ENCODE measurements at places on chromosomes 2 and 18. TPM values are rescaled to one million over a fixed set of nuclear protein-coding genes. Genes with fewer than 3 reads are reported as not detected.

Gene AQP12B
- total RNA-seq: not detected

Gene GPBAR1
- total RNA-seq: 0.07 TPM

Gene CTLA4
- total RNA-seq: not detected

Gene RSAD2
- 0.66 TPM for total RNA-seq

Gene ADCY3
- total RNA-seq: 35.0 TPM

Gene FABP1
- not detected for total RNA-seq

Gene SKOR2
- not detected for total RNA-seq

Gene DAPL1
- total RNA-seq: not detected

Gene GALR1
- not detected for total RNA-seq

Gene EGR4
- total RNA-seq: not detected

Gene CPO
- not detected for total RNA-seq

Gene RAX
- total RNA-seq: not detected

- DNase-seq: no peak
These were observed 174.4 kb upstream of the FBXO11 start for GRCh38 chr2:48080534-48081316.

DNA sequence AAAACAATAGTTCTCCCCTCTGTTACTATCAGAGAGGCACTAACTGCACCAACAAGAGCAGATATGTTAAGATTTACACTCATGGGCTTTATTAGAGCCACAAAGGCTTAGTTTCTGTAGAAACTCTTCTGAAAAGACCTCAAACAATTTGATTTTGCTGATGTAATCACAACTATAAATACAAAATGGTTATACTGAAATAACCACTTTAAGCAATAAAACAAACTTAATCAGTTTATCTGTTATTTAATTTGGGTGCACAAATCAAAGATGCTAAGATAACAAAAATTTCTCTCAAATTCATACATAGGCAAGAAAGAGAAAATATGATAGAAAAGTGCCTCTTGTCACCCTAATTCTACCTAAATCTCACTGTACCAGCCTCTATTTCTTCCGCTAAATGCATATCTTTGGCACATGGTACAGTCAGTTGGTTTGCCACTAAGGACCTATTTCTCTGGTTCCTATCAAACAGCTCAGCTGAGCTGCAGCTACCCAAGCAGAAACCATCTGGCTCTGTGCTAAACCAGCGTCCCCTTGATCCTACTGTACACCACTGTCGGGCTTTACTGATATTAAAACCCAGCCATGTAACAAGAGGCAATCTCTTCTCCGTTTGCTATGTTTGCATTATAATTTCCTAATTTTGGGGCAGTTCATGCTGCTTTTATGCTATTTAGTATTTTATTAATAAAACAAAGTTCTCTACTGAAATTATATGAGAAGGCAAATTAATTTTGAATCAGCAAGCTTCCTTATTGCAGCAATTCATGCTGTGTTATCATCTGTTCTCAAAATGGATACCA, 60.1 kb downstream of the CWC22 start:
- DNase-seq: no peak

DNA sequence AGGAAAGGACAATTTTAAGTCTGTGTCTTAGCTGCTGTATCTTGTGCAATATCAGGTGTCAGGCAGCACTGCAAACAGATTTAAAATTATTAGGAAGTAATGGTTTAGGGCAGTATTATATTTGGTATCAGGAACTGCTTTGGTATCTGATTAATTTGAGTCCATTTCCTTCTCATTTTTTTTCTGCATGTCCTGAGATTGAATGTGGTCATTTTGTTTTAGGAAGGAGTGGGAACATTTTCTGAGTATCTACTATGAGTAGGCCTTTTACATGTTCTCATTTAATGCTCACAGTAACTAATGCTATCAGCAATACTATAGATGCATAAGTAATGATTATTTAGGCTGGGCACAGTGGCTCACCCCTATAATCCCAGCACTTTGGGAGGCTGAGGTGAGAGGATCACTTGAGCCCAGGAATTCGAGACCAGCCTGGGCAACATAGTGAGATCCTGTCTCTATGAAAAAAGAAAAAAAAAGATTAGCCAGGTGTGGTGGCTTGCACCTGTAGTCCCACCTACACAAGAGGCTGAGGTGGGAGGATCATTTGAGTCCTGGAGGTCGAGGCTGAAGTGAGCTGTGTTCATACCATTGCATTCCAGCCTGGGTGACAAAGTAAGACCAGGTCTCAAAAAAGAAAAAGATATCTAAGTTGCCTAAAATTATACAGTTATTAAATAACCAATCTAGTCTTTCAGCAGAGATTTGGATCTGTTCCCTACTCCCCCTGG, 4.7 kb downstream of the FMNL2 start:
- no peak for DNase-seq

- DNase-seq: no peak
These were observed 343.1 kb downstream of the CBLN2 start for GRCh38 chr18:72201032-72201431.

DNA sequence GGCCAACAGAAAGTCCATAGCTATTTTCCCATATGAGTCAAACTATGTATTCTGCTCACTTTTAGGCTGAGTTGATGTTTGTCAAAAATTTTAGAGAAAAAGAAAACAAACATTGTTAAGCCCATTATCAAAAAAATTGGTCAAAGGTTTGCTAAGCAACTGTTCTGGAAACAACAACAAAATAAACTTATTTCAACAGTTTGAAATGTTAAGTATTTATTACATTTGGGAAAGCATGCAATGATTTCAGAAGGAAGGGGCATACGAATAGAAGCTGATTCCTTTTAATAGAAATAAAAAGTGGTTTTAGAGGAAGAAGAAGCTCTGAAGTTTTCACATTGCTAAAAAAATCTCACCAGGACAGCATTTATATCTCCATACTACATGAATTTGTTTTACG, 1837.5 kb upstream of the CELF4 start:
- no peak for DNase-seq

DNA sequence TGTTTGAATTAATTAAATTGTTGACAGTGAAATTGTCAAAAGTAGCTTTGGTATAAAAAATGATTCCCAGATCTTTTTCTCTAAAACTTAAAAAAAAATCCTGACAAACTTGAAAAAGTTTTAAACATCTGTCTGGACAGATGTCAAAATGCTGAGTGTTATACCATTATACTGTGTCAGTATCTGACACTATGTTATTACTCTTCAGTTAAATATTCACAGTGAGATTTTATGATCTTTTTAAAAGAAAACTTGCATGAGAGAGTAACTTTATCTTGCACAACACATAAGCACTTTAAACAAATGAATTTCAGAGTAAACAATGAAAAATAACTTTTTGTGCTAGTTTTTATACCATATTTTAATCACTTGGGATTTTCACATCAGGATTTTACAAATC, 167.4 kb downstream of the MEIS1 start:
- DNase-seq: no peak

DNA sequence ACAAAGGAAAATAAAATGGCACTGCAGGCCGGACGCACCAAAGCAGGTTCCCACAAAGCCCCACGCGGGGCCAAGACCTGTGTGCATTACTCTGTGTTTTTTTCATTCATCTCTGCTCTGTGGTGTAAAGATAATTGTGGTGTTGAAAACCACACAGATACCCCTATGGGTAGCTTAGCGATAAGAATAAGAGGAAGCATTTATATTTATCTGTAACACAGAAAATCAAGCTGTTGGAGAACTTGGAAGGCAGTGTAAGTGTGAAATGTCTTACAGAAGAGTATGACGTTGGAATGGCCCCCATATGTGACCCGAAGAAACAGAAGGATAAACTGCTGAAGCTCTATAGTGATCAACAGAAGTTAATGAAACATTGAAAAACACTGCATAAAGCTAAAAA, 20.3 kb upstream of the MARCO start:
- DNase-seq: no peak

DNA sequence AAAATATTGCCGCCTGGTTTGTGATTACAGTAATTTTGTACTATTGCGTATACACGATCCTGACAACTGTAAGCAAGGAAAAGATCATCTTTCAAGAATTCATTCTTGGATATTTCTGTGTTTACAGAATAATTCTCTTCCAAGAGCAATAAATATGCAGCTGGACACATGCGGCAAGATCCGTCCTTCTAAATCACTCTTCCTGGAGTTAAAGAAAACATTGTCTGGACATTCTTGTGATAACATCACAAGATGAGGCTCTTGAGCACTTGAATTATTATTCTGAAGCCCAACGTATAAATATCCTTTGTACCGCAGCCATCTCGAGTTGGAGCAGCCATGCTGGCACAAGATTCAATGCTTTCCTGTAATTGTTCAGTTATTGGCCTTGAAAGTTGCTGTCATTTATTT, 9.9 kb downstream of the FHL2 start:
- DNase-seq: peak; percentile 94

DNA sequence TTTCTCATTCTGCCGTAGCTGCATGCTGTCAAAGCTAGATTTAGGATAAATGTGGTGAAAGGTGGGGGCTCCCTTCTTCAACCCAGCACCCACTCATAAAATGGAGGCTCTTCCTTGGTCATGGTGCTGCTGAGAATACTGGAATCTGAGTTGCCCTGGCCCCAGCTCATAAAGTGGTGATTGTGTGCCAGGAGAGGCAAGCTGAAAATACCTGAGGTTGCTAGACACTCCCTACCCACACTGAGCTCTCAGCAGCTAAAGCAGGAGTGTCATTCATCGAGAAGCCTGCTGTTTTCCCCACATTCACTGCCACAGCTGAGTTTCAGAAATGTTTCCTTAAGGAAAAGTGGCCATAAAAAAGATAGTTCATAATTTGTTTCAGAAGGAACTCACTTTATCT, 297.1 kb upstream of the RBMS1 start:
- no peak for DNase-seq

GRCh38 chr18:45642238-45642637, 27.0 kb downstream of the SLC14A2 start:
- no peak for DNase-seq

- no peak for DNase-seq
These were observed 15.7 kb upstream of the PLA2R1 start for GRCh38 chr2:160077912-160078810.

GRCh38 chr2:38535744-38536506, 66.8 kb downstream of the HNRNPLL start:
- DNase-seq: peak; percentile 30

DNA sequence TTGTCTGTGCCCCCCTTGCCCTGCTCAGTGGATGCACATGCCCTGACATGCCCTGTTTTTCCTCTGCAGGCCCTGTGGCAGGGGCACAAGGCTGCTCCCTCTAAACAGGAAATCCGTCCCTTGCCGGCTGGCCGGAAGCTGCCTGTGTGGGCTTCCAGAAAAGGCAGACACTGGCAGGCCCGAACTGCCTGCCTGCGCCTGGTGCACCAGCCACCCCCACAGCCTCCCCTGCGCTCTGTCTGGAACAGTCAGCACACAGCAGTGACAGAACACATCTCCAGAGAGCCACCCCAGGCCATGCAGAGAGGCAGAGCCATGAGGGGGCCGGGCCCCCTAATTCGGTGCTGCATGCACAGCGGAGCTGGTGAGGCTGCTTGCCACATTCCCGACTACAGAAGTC, 33.5 kb downstream of the LOXHD1 start:
- no peak for DNase-seq

DNA sequence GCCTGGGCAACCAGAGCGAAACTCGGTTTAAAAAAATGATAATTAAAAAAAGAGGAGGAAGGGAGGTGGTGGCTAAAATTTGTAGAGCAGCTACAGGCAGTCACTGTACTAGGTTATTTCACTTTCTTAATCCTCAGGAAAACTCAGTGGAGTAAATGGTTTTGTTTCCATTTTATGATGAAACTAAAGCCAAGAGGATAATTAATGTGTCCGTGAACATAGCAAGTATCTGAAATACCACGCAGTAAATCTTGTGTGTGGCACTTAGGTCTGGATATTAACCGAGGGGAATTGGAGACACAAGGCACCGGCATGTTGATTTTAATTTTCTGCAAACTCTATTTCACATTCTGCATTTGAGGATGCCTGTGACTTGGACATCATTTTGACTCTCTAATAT, 14.5 kb downstream of the SH3BP4 start:
- DNase-seq: no peak

DNA sequence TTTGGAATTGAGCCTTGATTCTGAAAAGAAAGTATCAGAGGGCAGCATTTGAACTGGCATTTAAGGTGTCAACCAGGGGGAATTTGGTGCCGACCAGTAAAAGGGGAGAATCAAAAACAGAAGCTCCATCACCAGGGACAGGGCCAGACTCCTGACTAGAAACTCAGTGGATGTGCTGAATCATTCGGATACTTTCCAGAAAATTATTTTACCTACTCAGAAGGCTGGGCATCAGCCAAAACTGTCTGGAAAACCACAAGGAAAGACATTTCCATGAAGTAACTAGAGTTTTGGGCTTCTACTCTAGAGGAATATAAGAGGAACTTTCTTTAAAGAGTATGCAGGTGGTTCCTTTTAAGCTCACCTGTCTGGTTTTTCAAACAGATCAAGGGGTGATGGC, 756.6 kb downstream of the RNF144A start:
- DNase-seq: no peak

GRCh38 chr18:3044931-3045698, 32.2 kb upstream of the LPIN2 start:
- DNase-seq: no peak

DNA sequence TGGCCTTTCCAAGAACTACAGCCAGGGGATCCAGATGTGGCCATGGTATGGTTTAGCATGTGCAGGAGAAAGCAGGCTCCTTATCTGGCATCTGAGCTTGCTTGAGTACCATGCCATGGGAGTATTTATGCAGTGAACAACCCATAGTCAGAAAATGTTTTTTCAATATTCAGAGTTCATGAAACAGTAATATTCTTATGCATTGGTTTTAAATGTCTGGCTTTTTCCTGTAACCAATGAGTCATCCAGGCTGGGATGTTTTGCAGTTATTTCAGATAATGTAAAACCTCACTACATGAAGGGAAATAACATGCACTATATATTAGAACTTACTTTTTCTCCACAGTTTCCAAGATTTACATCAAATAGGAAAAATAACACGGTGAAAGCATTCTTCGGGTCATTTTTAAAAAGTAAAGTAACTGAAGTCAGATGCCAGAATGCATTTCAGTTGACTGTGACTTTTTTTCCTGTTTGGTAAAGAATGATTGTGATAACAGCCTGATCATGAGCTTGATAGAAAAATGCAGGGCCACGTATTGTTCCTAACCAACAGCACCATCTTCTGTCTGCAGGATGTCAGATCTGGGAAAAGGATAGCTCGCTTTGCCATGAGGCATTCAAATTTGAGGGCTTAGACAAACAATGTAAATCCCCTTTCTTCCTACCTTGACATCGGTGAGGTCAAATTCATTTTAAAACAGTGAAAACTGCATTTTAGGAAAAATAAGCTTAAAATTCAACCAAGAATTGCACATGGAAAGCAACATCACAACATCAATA, 152.8 kb downstream of the DSC3 start:
- no peak for DNase-seq

GRCh38 chr2:46067501-46068305, 229.5 kb upstream of the EPAS1 start:
- DNase-seq: peak; percentile 98

DNA sequence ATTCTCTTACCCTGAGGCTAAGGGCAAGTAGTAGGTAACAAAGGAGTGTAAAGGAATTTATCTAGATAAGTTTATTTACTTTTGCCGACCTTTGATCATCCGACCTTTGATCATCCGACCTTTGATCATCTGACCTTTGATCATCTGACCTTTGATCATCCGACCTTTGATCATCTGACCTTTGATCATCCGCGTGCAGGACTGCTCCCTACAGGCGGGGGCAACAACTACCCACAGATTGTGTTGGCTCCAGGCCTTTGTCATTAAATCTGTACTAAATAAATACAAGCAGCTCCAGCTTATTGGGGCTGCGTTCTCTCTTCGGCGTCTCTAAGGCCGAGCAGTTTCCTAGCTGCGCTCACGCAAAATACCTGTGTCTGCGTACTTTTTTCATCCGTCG, 56.6 kb downstream of the ZNF638 start:
- no peak for DNase-seq

GRCh38 chr2:169585673-169586072, 1.5 kb downstream of the PPIG start:
- no peak for DNase-seq

All from pulmonary artery endothelial cell (primary cell).